Hepatocyte (in vitro differentiated cells): ENCODE measurements at places on chromosomes 1 and 21. TPM values are rescaled to one million over a fixed set of nuclear protein-coding genes. Genes with fewer than 3 reads are reported as not detected.
A peak's percentile ranks its signal among the peaks of the same experiment; 100 is the strongest.

Gene UBR4
- total RNA-seq: 138 and 175 TPM in 2 replicates

Gene COL9A2
- total RNA-seq: 13.3 and 20.6 TPM in 2 replicates

Gene SHE
- 0.32 and 0.60 TPM in 2 replicates for total RNA-seq

Gene DAP3
- 90.6 and 115 TPM in 2 replicates for total RNA-seq

Gene SYT14
- total RNA-seq: 1.4 TPM in 2 replicates

Gene C1QA
- total RNA-seq: 5.4 and 5.9 TPM in 2 replicates

GRCh38 chr1:203906932-203907331 is 45.5 kb downstream of the SNRPE start:
- peak; percentile 50 for DNase-seq

- DNase-seq: peak; percentile 45
These were observed 172.4 kb downstream of the NFIA start for GRCh38 chr1:61254634-61255357.

- DNase-seq: no peak
These were observed 159.5 kb downstream of the DISC1 start for GRCh38 chr1:231786126-231786525.

DNA sequence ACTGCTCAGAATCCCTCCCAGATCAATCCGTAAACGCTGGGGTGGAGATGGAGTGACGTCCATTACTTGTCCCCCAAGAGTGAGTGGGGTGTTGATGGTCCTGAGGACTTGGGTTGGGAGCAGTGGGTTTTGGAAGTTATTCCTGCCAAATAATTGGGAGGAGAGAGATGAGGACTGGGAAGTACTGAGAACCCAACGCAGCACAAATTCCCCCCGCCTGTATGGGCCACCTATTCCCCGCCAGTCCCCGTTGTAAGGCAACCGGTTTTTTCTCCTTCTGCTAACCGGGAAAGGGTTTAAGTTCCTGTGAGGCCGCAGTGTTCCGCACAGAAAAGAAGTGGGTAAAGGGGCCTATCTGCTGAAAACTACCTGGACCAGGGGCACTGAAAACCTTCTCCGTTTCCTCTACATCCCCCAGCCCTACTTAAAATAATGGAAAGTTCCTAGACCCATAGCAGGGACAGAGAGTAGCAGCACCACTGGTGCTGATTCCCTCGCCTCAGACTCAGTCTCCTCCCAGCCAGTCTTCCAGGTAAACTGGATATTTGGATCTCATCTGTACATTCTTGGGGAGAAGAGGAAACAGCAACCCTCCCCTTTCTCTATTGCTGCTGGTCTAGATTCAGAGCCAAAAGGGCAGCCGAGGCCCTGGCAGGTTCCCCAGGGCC is 738 bp downstream of the LURAP1 start:
- DNase-seq: no peak

DNA sequence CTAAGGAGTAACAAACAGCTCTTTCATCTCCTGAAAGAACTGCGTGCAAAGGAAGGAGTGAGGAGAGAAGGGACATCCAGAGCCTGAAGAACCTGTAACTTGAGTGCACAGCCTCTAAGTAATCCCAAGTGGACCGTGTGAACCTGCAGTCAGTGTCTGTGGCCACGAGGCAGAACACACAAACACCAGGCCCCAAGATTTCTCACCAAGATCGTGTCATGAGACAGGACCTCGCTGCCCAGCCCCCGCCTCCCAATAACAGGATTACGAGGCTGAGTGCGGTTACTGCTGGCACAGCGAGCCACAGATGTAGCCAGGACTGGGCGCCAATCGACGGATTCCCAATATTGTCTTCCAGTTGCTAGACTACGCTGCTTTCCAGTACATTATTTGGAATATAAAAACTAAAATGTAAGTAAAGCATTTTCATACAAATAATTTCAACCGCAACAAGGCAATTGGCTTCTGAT is 101.3 kb upstream of the SLC25A33 start:
- peak; percentile 46 for DNase-seq

DNA sequence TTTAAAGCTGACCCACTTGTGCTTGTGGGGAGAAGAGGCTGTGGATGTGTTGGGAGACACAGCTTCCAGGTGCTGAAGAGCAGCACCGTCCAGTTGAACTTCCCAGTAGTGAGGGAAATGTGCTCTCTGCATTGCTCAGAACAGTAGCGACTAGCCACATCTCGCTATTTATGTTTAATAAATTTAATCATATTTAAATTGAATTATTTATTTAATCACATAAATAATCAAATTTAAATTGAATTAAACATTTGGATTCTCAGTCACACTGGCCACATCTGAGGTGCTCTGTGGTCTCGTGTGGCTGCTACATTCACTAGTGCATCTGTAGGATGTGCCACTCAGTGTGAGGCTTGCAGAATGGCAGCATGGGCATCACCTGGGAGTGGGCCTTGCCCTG is 20.1 kb downstream of the NTPCR start:
- DNase-seq: no peak

DNA sequence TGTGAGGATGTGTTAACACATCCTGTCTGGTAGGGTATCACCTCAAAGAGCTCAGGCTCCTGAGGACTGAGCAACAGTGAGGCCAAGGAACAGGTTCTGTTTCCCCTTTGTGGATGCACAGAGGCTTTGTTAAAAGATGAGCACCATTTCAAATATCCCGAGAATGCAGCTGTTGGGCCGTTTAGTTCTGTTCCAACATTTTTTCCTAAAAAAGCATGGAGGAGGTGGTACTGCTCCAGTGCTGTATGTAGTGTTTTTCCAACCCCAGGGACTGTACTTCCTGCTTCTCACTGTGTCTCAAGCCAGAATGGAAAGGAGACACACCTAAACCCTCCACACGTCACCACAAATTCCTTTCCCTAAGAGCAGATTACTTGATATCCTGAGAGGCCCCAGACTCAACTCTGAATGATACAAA is 53.8 kb upstream of the BCL10 start:
- no peak for DNase-seq

DNA sequence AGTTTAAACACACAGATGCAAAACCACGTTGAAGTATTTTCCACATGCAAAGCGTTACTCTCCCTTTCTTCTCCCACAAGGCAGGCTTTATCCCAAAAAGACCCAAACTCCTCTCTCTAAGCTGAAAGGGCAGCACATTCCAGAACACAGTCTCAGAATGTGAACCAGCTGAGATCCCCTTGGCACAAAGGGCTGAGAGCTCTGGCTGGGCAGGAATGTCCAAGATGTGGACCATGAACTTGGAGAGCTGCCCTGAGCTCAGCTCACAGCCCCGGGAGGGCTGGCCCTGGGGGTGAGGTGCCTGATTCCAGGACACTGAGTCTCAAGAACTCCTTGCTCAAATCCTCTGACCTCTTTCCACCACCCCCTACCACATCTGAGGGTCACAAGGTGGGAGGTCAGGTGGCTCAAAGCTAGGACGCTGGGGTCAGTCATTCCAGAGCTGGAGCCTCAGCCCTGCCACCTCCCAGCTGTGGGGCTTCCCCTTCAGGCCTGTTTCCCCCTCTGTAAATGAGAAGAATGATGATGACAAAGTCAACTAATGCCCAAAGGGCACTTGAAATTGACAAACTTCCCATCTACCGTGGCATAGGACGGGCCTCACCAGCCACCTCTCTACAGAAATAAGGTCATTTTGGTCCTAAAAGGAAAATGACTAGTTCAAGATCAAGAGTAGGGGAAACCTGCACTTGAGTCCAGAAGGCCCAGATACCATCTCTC is 11.5 kb downstream of the ALDH4A1 start:
- no peak for DNase-seq

DNA sequence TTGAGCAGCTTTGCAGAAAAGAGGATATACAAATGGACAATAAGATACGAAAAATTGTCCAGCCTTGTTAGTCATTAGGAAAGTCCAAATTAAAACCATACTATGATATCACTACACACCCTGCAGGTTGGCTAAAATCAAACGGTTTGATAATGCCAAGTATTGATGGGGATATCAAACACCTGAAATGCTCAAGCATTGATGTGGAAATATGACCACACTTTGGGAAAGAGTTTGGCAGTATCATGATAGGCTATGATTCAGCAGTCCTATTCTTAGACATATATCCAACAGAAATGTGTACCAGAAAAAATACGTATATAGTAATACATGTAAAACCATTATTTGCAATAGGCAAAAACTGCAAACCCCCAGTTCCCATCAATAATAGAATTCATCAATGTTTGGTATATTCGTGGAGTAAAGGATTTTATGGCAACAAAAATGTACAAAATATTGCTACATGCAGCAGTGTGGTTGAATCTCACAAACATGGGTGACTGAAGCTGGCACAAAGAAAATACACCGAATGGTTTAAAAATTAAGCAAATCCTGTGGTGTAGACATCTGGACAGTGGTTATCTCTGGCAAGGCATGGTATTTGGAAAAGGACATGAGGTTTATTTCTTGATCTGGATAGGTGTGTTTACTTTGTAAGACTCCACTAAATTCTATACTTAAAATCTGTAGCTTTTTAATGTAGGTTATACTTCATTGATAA is 243.2 kb downstream of the FGGY start:
- DNase-seq: no peak

- DNase-seq: no peak
These were observed 153.8 kb downstream of the MRPL39 start for GRCh38 chr21:25453524-25453923.

DNA sequence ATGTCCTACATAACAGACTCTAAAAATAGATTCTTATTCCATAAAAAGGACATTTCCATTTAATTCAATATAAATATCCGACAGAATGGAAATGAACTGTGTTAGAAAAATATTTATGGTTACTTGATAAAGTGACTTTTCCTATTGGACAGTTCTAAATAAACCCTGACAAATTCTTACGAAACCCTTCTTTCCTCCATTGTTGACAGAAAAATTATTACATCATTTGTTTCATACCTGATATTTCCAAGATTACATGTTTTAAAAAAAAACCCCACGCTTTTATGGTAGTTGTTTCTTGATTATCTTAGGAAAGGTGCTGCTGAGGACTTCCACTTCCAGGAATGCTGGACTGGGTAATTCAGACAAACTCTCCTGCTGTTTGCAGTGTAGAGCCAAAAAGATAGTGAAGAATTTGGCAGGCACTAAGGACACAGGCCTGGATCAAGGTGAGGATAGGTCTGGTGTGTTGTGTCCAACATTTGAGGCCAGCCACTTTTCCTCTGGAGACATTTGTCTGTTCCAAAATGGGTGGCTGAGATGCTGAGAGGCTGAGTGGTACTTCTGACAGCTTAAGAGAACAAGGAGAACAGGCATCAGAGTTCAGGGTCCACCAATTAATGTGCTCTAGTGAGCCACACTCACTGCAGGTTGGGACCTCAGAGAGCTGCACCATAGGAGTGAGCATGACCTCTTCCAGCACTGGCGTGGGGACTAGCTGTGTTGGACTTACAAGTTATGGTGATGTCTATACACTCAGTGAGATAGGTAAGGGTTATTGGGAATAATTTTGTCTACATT is 7.0 kb upstream of the C1orf116 start:
- no peak for DNase-seq

DNA sequence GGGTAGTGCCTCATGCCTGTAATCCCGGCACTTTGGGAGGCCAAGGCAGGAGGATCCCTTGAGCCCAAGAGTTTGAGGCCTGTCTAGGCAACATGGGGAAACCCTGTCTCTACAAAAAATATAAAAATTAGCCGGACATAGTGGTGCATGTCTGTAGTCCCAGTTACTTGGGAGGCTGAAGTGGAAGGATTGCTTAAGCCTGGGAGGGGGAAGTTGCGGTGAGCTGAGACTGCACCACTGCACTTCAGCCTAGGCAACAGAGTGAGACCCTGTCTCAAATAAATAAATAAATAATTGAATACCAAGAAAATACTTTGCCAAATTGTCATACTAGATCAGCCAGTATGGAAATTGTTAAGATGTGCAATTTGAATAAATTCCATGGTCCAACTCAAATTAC is 5.9 kb upstream of the RBBP5 start:
- no peak for DNase-seq

DNA sequence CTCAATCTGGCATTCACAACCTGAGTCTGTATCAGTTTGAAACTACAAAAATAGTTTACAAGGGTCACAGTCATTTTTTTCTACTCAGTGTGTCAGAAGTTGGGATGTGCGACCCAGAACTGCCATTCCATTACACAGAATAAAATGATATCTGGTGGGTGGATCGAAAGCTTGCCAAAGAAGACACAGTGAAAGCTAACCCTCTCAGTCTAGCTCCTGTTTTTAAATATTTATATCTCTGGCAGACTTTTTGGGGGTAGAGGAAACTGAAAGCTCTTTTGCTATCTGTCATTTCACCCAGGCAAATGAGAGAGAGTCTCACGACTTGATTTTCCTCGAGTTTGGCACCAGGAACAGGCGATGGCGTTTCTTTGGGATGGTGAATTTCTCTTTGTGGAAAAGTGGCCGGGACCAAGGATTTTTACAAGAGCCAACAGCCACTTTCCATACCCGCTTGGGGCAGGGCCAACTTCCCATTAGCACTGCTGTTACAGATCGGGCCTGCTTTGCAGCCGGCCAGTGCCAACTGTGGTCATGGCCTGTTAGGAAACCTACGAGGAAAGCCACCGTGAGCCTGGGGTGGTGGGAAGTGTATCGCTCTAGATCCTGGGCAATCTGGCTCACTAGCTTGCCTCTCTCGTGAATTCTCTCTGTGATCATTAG is 185.5 kb upstream of the NFIA start:
- no peak for DNase-seq
